KBM-7 (cell line): ENCODE measurements at places on chromosomes 6 and 20.

DNA sequence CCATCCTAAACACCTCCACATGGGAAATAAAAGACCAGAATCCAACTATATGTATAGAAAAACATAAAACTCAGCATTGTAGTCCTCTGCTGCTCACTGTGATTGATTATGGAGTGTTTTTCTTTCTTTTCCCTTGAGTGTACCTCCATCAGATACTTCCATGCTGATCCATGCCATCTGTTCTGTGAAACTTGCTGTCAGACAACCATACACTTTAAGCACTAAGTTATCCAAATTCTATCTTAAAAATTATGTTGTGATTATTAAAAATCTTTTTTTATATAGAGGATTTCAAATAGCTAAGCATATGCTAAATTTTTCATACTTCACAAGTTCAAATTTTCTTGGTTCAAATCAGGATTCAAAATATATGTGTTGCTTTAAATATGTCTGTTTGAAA lies 91.9 kb upstream of the TINAG start:
- no peak for DNase-seq

- DNase-seq, result no peak
Measured at GRCh38 chr6:2378046-2378657, 132.7 kb upstream of the GMDS start.

- peak; percentile 26 for DNase-seq
Measured at GRCh38 chr6:39100358-39100757, 14.6 kb downstream of the SAYSD1 start.

- DNase-seq, result no peak
Measured at GRCh38 chr20:39133201-39133600, 171.1 kb downstream of the DHX35 start.
